Esophagus muscularis mucosa (tissue), 4 donors: ENCODE measurements at places on chromosomes 16 and 17. TPM values are rescaled to one million over a fixed set of nuclear protein-coding genes. Genes with fewer than 3 reads are reported as not detected.

GRCh38 chr17:57565176-57565575 is 179.9 kb downstream of the CCDC182 start:
- DNase-seq = no peak
- H3K4me1 ChIP-seq = no peaks in the 10 kb centered on the region
- H3K27ac ChIP-seq = no peak overlapping the region
- no peaks in the 10 kb centered on the region for H3K36me3 ChIP-seq

DNA sequence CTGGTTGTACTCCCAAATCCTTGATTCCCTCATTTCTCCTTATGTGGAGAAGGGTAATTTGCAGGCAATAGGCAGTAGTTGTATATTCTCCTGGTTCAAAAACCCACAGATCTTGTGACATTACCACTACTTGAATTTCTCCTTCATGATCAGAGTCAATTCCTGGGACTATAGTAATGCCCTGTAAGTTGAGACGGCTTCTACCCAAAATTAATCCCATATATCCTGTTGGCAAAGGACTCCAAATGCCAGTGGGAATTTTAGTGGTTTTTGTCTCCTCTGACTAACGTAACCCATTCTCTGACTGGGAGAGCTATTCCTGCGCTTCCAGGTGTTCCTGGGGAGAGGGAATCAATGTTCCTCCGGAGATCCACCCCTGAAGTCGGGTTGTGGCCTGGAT is 11.6 kb upstream of the ZNF689 start:
- H3K36me3 ChIP-seq = no peaks in the 10 kb centered on the region
- no peaks in the 10 kb centered on the region for H3K4me1 ChIP-seq
- H3K27ac ChIP-seq = no peak overlapping the region
- H3K4me3 ChIP-seq = no peak overlapping the region

DNA sequence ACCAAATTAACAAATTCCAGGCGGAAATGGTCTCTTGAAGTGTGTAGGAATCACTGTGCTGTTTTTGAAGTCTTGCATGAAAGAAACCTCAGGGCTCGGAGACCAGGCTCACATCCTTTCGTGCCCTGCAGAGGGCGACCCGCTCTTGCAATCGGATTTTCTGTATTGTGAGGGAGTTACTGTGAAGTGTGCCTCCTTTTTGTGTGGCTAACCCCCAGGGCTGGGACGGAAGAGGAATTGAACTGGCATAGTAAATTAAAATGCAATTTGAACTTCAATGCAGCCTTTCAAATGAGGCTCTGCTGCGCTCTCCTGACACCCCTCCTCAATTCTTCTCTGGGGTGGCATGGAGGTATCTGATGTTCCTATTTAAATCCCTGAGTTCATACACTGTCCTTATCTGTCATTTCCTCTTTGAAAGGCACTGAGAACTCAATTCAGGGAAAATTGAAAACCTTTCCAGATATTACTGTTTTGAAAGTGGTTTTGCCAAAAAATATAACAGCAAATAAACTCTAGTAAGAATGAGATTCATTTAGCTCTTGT is 51.5 kb upstream of the MGAT5B start:
- H3K36me3 ChIP-seq = no peaks in the 10 kb centered on the region
- no peak overlapping the region for H3K27ac ChIP-seq
- H3K27me3 ChIP-seq = no peaks in the 10 kb centered on the region
- H3K4me1 ChIP-seq = no peaks in the 10 kb centered on the region

DNA sequence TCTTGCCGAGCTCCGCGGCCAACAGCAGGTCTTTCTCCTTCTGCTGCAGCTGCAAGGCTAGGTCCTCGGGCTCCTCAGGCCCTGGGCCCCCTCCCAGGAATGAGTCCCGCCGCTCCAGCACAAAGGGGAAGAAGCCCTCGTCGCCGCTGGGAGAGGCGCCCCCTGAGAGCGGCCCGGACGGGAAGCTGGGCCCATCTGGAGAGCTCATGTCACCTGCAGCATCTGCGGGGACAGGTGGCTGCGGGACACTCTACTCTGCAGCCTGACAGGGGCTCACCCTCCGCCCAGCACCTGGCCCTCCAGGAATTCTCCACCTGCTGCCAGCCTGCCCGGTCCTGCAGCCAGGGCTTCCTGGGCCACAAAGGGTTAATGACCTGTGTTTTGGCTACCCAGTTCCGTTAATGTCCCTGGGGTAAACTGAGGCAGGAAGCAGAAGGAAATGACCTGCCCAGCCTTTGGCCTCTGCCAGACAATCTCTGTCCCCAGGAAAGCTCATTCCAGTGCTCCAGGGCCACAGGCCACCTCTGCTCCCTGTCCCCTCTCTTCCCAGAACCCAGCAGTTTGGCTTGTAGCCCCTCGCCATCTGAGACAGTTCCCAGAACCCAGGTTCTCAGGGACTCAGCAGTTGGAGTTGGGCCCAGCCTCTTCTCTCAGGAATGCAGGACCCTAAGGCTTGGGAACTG is 1.3 kb downstream of the BICDL2 start:
- peaks cover 99% of the 10 kb centered on the region for H3K27me3 ChIP-seq
- DNase-seq = no peak
- H3K4me1 ChIP-seq = peaks cover 12% of the 10 kb centered on the region
- no peak overlapping the region for H3K4me3 ChIP-seq

DNA sequence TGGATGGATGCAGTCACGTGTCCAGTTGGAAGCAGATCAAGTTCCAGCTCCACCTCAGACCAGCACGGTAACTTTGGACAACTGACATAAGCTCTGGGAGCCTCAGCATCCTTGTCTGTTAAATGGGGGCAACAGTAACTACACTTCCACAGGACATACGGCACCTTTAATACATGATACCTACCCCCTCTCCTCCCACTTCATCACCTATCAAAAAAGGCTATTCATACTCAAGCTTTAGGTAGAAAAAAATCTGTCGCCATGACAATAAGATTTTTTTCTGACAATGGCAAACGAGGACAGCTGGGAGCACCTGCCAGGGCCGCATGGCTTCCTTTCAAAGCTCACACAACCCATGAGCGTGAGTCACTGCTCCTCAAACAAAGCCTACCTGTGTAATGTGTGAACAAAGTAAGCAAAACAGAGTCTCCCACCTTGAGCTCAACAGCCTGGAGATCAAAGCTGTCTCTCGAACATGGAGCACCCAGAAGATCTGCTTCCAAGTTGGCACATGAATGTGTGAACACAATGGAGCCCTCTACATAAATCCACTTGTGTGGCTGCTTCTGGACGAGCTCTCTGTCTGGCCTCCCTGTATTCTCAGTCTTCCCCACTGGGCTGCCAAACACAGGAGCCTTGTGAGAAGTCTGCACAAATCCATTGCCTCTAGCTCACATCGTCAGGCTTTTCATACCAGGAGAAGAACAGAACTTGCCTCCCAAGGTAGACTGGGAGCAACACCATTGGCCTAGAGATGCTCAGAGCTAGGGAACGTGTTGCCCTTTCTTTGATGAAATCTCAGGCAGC is 459.7 kb downstream of the SOX9 start:
- no peak overlapping the region for H3K27ac ChIP-seq
- DNase-seq = no peak
- H3K4me1 ChIP-seq = no peaks in the 10 kb centered on the region
- H3K4me3 ChIP-seq = no peak overlapping the region
- H3K27me3 ChIP-seq = peaks cover 10% of the 10 kb centered on the region

Gene FN3K
- 22.7 TPM for total RNA-seq

Gene COPS3
- 60.1 TPM for total RNA-seq
